Eye (tissue), 1 donor: ENCODE measurements at places on chromosomes 7 and 10.

DNA sequence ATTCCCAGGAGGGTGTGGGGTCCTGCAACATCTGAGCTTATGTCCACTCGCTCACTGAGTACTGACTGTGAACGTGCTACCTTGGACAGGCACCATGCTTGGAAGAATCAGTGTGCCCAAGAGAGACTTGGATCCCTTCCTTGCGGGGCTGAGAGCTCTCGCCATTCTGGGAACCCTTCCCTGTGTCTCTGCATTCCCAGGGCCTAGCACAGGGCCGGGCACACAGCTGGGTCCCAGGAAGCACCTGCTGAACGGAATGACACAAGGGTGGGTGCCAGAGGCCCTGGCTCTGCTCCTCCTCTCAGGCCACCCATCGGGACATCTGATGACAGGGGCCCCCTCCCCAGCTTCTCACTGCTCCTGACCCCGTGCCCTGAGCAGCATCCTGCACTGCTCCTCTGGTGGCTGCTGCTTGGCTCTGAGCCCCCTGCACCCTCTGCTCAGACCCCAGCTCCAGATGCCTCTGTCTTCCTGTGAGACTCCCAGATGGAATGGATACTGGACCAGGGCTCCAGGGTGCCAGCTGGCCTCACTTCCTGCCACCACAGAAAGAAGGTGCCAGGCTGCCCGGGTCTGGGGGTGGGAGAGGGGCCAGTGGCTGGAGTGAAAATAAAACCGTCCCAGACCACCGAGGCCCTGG is 129.6 kb downstream of the NEURL1 start:
- DNase-seq: no peak

GRCh38 chr10:7302930-7303557 is 107.8 kb downstream of the SFMBT2 start:
- DNase-seq: no peak

DNA sequence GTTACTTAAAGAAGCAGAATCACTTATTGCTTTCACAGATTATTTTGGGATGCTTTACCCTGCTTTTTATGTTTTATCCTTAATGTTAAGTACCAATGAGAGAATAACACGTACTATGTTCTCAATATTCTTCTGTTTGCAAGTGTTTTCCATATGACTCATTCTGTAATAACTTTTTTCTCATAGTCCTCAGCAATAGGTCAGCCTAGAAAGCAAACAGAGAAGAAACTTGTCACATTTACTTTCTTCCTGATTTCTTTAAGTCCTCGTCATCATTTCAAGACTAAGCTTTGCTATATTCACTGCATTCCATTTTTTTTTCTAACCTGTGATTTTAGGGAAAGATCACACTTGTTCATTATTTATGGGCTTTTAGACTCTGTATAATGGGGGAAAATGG is 6.8 kb upstream of the AGR2 start:
- DNase-seq: no peak

DNA sequence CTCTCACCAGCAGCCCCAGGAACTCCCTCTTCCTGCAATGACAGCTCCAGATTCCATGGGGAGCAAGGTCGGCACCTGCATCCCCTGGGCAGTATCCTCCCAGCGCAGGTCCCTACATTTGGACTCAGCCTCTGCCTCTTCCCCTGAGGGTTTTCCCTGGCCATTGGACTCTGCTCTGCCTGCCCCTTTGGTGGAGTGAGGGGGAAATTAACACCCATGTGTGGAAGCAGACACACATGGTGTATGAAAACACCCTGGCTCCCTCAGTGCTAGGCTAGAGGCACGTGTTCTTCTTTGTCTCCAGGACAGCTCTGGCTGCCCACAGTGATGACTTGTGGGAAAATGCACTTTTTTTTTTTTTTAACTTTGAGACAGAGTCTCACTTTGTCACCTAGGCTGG is 8.4 kb downstream of the PRF1 start:
- DNase-seq: no peak

- no peak for DNase-seq
Measured at GRCh38 chr10:17961551-17962422, 10.1 kb downstream of the SLC39A12 start.
